GM03348 (cell line): ENCODE measurements at places on chromosomes 11 and 22.

- DNase-seq: no peak
Observed at GRCh38 chr11:87193756-87194470, 156.2 kb downstream of the TMEM135 start.

DNA sequence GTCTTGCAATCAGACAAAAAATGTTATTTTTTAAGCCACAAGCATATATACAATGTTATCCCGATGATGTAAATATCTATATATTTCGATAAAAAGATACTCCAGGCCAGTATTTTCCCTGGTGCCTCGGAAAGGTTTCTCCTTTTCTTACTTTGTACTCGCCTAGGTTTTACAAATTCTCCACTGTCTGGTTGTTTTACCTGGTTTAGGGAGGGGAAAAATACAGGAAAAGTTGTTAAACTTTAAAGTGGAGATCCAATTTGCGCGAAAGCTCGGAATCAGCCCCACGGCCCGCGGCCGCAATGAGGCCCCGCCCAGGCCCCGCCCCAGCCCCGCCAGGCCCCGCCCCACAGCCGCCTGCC lies 58.4 kb upstream of the WNT7B start:
- DNase-seq: no peak

DNA sequence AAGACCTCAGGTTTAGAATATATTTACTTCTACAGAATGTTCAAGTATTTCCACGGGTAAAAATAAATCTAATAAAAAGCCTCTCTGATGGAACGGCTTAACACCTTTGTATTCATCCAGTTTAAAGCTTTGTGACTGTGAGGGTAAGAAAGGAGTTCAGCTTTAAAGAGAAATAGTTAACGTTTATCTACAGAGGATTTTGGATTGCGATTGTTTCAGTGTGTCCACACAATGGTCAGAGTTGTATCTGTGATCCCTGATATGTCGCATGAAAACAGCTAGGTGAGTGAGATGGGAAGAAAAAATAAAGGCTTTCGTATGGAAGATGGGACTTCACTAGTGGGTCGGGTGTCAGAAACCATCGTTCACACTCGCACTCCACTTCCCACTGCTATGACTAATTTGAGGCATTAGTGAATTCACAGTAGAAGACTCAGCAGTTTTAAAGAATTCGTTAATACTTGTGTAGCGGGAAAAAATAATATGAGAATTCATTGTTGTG lies 1.6 kb downstream of the APLP2 start:
- peak; percentile 41 for DNase-seq

GRCh38 chr11:77175869-77176539 lies 48.0 kb downstream of the MYO7A start:
- no peak for DNase-seq

GRCh38 chr11:75163921-75164849 lies 13.3 kb downstream of the SLCO2B1 start:
- DNase-seq: no peak
